ENCODE measurements at places on chromosomes 16 and 17. TPM values are rescaled to one million over a fixed set of nuclear protein-coding genes. Genes with fewer than 3 reads are reported as not detected.

Gene STAT5A
- total RNA-seq = 14.9 TPM

Gene FAM171A2
- 5.7 TPM for total RNA-seq

Gene KRTAP4-3
- total RNA-seq = not detected

Gene LYRM1
- total RNA-seq = 54.6 TPM

Gene CACNA1G
- 6.6 TPM for total RNA-seq

Gene SCN4A
- total RNA-seq = 1.6 TPM

Gene LGALS9
- 6.5 TPM for total RNA-seq

Gene KPNA2
- total RNA-seq = 52.3 TPM

Gene ACE
- 8.0 TPM for total RNA-seq

Gene ST6GALNAC2
- total RNA-seq = 10.3 TPM

Gene SLC38A8
- not detected for total RNA-seq

DNA sequence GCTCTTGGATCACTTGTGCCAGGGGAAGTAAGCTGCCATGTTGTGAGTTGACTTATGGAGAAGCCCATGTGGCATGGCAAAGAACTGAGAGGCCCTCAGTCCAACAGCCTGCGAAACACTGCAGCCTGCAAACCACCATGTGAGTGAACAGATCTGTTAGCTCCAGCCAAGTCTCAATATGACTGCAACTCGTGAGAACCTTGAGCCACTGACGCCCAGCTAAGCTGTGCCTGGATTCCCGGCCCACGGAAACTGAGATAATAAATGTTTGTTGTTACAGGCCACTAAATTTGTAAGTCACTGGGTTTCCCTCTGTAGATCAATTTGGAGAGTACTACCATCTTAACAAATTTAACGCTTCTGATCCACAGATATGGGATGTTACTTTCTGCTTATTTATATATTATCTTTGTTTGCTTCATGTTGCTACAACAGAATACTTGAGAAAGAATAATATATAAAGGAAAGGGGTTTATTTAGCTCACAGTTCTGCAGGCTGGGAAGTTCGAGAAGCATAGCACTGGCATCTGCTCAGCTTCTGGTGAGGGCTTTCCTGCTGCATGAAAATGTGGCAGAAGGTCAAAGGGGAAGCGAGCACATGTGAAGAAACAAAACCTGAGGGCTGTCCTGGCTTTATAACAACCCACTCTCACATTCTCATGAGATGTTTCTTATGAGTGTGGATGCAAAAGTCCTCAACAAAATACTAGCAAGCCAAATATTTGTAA is 29.4 kb upstream of the ATP2A3 start:
- no peak for DNase-seq

GRCh38 chr16:28089992-28090365 is 26.5 kb upstream of the GSG1L start:
- no peak for DNase-seq

DNA sequence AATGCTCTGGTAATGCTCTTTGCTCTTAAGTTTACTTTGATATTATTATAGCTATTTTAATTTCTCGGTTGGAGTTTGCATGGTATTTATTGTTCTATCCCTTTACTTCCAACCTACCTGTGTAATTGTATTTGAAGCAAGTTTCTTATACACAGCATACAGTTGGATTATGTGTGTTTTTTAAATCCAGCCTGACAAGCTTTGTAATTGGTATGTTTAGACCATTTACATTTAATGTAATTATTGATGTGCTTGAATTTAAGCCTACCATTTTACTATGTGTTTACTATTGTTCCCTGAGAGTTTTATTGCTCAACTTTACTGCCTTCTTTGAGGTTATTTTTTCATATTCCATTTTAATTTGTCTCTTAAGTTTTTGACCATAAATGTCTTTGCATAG is 35.7 kb downstream of the ACSF3 start:
- no peak for DNase-seq

- DNase-seq = no peak
Observed at GRCh38 chr16:1332618-1333148, 762 bp upstream of the BAIAP3 start.

DNA sequence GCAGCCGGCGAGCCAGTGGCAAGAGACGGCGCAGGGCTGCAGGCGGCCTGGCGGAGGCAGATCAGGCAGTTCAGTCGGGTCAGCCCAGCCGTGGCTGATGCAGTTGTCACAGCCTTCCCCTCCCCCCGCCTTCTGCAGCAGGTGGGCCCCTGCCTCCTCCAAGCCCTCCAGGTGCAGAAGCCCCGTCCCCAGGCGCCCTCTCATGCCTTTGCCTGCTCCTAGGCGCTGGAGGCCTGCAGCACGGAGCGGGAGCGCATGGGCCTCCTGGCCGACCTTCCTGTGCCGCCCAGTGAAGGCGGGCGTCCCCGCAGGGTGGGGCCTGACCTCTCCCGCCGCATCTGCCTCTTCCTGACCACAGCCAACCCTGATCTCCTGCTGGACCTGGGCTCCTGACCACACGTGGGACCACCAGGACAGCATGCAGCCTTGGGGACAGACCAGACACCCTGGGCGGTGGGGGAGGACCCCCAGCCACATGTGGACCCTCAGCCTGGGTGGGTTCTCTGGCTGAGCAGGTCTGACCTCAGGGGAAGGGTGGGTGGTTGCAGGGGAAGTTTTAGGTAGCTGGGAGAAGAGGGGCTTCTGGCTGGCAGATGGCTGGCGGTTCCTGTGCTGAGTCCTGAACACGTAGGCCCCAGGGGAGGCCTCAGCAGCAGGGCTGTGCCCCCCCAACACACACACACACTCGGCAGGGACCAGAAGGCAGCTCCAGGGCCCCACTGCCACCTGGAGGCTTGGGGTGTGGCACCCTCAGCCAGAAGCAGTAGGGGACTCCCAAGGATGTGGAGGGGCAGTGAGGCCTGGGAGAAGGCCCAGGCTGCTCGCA is 3.1 kb upstream of the MRPS34 start:
- no peak for DNase-seq

- DNase-seq = no peak
Observed at GRCh38 chr17:82018989-82019689, 3.5 kb downstream of the CENPX start.

- DNase-seq = no peak
Observed at GRCh38 chr17:29524692-29525091, 42.1 kb downstream of the ABHD15 start.

DNA sequence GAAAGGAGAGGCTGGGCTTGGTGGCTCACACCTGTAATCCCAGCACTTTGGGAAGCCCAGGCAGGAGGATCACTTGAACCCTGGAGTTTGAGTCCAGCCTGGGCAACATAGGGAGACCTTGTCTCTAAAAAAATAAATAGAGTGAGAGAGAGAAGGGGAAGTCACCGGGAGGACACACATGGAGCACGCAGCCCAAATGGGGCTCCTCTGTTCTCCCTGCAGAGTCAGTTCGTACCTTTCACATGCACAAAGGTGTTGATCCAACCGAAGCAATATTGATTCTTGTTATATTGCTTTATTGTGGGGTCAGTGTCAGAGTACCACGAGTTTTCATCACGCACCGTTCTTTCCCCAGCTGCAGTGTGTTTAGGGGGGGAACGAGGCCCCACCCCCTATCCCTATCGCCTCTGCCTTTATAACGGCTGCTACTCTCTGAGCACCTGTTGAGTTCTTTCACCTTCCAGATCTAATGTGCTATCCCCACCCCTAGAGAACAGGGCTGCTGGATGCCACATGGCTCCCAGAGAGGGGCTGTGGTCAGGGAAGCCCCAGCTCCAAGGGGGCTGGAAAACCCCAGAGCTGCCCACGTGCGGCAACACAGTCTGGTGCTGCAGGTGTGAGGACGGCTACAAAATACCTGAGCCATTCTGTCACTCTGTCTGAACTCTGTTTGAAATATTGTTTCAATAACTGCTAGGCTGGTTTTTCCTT is 1.0 kb upstream of the TMEM235 start:
- no peak for DNase-seq

DNA sequence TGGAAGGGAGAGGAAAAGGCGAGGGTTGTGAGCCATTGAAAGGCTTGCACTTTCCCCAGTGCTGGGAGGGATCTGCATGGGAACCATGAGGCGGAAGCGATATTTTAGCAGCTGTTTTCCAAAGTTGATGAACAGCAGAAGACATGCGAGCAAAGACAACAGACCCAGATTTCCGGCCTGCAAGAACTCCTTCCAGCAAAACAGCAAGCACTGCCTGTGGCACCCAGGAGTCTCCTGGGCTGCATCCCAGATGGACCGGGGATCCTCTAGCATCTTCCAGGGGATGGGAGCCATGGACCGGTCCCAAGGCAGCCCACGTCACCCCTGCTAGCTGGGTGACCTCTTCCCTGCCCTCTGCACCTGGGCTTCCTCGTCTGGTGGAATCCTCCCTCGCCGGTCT is 162.8 kb downstream of the IRF8 start:
- no peak for DNase-seq

DNA sequence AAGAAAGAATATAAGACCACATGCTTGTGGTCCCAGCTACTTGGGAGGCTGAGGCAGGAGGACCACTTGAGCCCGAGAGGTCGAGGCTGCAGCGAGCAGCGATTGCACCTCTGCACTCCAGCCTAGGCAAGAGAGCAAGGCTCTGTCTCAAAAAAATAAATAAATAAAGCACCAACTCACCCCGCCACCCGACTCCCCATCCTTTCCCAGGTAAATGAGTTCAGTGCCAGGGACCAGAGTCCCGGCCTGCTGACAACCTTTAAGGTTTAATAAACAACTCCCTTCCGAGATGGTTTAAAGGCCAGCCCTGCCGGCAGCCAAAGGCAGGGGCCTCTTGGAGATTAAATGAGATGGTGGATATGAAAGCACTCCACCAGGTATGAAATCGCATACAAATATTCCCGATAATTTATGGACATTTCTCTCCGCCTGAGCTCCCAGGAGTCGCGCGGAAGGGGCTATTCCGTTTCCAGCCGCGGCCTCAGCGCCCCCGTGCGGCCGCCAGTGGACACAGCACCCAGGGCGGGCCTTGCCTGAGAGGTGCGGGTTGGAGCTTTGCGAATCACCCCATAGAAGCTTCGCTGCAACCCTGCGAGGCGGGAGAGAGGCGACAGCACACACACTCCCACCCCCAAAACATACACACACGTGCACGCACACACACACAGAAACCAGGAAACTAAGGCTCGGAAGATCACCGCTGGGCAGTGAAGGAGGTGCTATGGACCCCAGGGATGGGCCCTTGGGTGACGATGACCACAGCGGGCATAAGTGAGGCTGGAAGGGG is 4.0 kb upstream of the RPL38 start:
- DNase-seq = no peak

DNA sequence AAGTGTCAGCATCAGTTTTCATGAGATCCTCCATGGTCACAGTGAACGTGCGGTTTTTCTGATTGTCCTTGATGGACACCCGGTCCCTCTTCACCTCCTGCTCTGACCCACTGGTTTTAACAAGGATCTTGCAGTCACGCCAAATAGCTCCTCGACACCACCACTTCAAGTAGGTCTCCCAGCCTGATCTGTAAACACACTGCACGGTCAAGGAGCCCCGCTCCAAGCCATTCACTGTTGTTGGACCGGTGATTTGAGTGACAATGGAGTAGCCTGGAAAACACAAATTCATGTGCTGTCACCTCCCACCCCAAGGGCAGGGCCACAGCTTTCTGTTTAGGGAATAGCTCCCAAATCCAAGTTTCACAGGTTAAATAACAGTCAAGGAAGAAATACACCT is 8.2 kb downstream of the CD300LF start:
- DNase-seq = no peak

DNA sequence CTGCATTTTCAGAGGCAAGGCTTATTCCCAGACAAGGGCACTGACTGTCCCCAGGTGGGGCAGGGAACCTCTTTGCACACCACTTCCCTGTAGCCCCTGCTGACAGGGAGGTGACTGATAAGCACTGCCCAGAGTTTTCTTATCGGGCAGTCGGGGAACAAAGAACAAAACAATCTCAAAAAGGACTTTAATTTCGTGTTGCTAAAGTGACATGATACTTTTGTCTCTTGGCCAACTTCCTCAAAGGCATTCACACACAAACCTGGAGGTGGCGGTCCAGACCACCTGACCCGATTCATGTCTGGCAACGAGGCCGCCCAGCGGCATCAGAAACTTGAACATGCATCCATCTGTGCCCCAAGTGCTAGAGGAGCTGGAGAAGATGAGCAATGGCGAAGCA is 28.9 kb downstream of the ZDHHC7 start:
- no peak for DNase-seq

DNA sequence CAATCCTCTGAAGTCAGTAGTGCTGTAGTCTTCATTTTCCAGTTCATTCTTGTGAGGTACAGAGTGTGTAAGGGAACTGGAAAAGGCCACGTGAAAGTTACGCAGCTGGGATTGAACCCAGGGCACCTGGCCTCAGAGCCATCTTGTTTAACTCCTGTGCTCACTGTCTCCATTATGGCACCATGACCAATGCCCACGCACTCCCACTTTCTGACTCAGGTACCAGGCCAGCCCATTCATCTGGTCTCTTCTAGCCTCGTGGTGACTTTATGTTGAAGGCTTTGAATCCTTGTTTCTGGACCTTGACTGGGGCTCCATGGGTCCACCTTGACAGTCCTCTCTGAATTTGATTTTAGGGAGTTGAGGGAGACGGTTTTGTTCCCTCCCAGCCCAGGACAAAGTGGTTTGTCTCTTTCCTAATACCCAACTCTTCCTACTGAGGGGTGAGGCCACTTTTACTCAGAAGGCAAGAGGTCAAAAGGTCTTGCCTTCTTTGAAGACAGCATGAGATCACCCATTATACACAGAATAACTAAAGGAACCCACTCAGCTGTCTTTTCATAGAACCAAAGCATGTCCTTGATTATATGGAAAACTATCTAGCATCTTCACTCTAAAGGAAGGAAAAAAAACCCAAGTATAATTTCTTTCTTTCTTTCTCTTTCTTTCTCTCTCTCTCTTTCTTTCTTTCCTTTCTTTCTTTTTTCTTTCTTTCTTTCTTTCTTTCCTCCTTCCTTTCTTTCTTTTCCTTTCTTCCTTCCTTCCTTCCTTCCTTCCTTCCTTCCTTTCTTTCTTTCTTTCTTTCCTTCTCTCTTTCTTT is 50.0 kb downstream of the OTOA start:
- no peak for DNase-seq

DNA sequence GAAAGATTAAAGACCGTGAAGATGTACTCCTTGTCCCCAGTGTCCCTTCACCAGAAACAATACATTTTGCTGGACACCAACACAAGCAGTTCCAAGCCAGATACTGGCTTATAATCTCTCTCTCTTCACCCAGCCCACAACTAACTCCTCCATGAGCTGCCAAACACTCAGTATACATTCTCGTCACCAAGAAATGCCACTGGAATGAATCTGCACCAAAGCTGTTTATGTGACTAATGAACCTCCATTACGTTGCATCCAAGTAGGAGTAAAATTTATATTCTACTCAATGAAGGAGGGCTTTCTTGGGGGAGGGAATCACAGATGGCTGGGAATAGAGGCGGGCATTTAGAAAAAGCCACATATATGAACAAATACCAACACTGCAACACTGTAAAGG is 20.9 kb upstream of the SOX9 start:
- DNase-seq = no peak

DNA sequence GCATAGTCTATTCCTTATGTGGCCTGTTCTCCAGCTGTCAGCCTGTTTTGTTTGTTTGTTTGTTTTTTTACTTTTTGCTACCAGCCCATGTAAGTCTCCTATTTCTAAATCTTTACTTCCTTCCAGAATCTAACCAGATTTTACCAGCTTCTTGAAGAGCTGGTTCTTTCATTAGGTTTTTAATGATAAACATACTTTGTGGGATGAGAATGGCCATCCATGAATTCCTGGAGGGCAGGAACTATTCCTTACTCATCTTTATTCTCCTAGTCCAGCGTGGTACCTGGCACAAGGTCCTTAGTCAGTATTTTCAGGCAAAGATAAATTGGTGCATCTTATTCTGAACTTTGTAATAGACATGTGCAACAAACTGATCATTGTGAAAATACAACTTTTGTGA is 17.3 kb downstream of the RSPRY1 start:
- no peak for DNase-seq

Data from urinary bladder (tissue), 4 donors.